ENCODE measurements at places on chromosomes 6 and 20. TPM values are rescaled to one million over a fixed set of nuclear protein-coding genes. Genes with fewer than 3 reads are reported as not detected.

- DNase-seq = no peak
Measured at GRCh38 chr6:52136934-52137467, 49.2 kb upstream of the IL17A start.

DNA sequence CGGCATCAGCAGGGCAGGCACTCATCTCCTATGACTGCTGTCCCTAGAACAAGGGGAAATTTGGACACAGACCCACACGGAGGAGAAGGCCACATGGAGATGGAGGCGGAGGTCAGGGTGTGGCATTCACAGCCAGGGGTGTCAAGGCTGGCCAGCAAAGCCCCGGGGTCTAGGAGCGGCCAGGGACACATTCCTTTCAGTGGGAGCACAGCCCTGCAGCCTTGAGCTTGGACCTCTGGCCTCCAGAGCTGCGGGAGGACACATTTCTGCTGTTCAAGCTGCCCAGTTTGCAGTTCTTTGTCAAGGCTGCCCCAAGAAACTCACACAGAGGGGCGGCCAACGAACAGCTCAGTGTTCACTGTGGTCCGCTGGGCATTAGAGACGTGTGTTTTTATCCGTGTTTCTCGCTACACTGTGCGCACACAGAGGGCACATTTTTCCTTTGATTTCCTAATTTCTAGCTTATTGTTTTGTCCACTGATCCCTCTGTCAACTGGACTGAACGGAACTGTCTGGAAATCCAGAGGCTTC lies 93.4 kb upstream of the MPC1 start:
- no peak for DNase-seq

DNA sequence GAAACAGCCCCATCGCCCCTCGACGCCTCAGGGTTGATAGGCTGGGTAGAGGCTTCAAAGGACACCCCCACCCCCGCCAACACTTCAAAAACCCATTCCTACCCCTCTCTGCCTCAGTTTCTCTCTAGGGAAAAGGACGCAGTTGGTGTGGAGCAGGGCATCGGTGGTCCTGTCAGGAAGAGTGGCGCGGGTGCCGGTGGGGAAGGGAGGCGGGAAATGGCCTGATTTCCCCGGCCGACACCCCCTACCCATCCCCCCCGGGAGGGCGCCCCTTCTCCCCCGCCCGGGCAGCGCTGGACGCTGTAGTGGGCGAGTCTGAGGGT lies 367 bp downstream of the NRSN2 start:
- DNase-seq = no peak

- peak; percentile 31 for DNase-seq
Measured at GRCh38 chr20:20710443-20711315, 1.8 kb downstream of the RALGAPA2 start.

GRCh38 chr6:33088931-33089620 lies 13.3 kb downstream of the HLA-DPB1 start:
- DNase-seq = no peak

- DNase-seq = no peak
Measured at GRCh38 chr6:116456106-116456505, 5.1 kb upstream of the CALHM6 start.

GRCh38 chr6:71476872-71477271 lies 188.3 kb downstream of the OGFRL1 start:
- DNase-seq = no peak

- no peak for DNase-seq
Measured at GRCh38 chr6:36700831-36701230, 3.2 kb downstream of the RAB44 start.

DNA sequence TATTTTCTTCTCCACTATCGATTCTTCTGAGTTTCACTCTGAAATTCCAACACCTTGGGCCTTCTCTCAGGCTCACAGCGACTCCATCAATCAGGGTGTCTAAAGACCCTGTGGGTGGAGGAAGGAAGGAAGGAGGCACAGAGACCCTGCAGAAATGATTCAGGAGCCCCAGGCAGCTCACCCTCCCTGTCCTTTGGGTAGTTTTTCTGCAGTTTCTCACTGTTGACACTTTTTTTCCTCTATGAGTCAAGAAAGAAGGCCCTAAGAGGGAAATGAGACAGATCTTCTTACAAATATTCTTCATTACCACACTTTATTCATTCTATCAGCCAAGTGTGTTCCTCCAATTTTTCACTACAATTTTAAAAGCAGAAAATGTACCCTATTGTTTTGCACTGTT lies 34.2 kb upstream of the TBXT start:
- DNase-seq = no peak

- DNase-seq = no peak
Measured at GRCh38 chr6:135254471-135254870, 73.4 kb downstream of the MYB start.

DNA sequence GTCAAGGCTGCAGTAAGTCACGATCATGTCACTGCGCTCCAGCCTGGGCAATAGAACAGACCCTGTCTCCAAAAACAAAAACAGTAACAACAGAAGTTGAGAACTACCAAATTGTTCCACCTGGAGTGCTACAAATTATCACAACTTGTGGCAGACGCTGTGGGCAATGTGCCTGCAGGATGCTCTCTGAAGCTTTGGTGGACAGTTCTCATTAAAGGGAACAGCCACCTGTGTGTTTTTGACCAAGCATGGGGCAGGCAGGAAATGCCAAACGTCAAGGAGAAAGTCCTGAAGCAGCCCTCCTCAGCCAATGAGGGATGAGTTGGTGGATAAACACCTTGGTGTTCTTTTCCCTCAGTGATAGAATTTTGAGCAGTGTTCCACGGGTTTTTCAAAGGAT lies 15.8 kb downstream of the COX4I2 start:
- no peak for DNase-seq

- no peak for DNase-seq
Measured at GRCh38 chr6:157267109-157267611, 56.2 kb downstream of the TMEM242 start.

- peak; percentile 96 for DNase-seq
Measured at GRCh38 chr6:24357336-24358218, at the start of gene DCDC2. Gene DCDC2, minus strand, starts transcription at chr6:24358059. Its CDS starts 309 bp downstream, at chr6:24357750.

- no peak for DNase-seq
Measured at GRCh38 chr6:31661262-31662123, 915 bp upstream of the C6orf47 start.

DNA sequence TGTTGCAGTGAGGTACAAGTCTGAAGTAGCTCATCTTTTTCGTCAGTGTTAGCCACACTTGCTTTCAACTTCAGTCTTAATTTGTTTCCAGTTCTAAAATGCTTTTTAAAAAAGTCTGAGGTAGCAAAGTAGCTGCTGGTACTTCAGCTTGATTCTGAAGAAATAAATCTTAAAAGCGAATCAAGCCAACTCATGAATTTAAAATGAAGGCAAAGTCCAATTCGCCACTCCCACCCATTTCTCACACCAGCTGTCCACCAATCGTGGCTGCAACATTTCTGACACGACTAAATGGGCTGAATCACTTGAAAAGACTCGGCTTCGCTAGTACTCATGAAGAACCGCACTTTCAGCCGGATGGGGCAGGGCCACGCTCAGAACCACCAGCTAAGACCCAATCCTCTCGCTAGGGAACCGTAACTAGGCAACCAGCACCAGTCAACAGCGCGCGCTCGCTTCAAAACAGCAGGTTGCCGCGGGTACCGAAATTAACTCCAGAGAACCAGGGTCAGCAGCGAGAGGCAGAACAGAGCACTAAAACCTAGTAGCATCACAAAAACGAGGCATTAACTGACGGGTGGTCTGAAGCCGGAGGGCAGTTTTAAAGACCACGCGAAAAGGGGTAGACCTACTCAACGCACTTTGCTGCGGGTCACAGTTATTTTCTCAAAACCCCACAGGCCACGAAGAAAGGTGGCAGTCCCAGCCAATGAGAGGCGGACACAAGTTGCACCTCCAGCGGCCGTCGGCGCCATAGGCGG lies 900 bp downstream of the BCLAF1 start:
- DNase-seq = peak; percentile 89

- no peak for DNase-seq
Measured at GRCh38 chr20:41344938-41345728, 4.5 kb downstream of the LPIN3 start.

Gene SLC23A2
- 67.1 TPM for total RNA-seq

Gene LAMA4
- total RNA-seq = 39.8 TPM

Gene CRIP3
- total RNA-seq = 0.45 TPM

Gene SLC17A2
- total RNA-seq = not detected

Gene CHD6
- 58.0 TPM for total RNA-seq

Gene SMLR1
- not detected for total RNA-seq

Gene LRRN4
- total RNA-seq = not detected

Measured in thyroid gland (tissue), 4 donors.